GM04503 (cell line): ENCODE measurements at places on chromosomes 7 and 10.

DNA sequence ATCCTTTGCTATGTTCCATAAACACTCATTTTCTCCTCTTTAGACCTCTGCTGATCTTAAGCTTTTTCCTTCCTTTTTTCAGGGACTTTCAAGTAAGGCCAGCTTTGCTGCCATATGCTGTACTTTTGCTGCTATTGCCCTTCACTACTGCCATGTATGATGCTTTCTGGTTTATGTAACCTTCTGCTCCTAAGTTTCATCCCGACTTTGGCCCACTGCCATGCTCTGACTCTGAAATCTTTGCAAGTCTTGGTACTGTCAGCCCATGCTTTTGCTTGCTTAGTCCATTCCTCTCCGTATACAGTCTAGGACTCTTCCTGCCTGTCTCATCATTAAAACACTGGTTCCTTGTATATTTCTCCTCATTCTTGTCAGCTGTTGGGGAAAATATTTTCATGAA, 152.4 kb downstream of the RNF133 start:
- DNase-seq, result no peak

DNA sequence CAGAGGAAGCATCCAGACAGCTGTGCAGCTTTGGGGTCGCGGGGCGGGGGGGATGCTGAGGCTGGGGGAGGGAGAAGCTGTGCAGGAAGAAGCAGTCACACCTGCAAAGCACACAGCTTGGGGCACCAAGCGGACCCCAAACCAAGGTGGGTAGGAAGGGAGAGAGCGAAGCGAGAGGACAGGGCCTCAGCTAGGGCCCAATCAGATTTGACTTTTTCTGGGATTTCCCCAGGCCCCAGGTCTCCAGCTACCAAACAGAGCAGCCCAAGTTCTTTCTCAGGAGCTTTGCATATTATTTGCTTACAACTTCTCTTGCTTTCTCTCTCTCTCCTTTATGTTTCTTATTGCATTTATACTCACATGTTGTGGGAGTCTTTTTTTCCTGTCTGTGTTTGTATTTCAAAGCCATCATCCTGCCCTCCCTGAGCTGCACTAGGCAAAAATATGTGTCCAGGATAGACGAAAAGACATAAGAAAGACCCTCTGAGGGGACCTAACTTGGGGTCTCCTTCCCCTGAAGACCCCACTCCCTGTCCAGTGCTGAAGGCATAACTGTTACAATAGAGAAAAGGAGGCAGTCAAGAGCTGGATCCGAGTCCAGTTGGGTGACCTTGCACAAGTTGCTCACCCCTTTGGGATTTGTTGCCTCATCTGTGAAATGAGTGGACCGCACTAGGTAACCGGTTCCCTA, 50.6 kb upstream of the SMNDC1 start:
- no peak for DNase-seq

DNA sequence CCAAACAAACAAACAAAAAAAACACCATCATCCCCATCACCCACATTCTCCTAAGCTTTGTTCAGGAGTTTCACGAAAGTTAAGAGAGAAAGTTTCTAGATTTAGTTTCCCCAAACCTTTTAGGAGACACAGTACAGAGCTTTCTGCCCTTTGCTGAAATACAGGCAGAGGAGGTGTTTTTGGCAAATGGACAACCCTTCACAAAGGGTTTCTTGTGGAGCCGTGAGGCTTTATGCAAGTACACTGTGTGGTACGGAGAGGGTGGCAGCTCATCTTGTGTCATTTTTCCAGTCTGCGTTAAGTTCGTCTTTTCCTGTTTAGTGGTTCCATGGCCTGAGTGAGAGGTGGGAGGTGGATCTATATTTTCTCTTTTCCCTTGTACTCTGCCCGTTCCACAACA, 215.5 kb upstream of the PRKCQ start:
- no peak for DNase-seq

DNA sequence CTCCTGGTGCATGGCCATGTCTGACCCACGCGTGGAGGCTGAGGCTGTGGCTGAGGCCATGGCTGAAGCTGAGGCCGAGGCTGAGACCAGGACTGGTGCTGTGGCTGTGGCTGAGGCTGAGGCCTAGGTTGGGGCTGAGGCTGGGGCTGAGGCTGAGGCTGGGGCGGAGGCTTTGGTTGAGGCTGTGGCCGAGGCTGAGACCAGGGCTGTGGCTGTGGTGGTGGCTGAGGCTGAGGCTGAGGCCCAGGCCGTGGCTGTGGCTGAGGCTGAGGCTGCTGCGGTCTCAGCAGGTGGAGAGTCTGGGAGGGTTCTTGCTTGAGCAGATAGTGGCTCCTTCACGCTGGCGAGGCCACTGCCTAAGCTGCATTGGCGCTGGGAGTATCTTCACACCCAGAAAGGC, 76.4 kb downstream of the WDR37 start:
- no peak for DNase-seq
